ENCODE measurements at places on chromosomes 16 and 17. TPM values are rescaled to one million over a fixed set of nuclear protein-coding genes. Genes with fewer than 3 reads are reported as not detected.
A peak's percentile ranks its signal among the peaks of the same experiment; 100 is the strongest.

GRCh38 chr16:10972108-10972818 is 27.9 kb downstream of the CLEC16A start:
- H3K27me3 ChIP-seq: no peaks in the 10 kb centered on the region
- no peak for DNase-seq
- no peak overlapping the region for H3K4me3 ChIP-seq
- H3K27ac ChIP-seq: no peak overlapping the region
- peaks cover 17% of the 10 kb centered on the region for H3K4me1 ChIP-seq

- DNase-seq: no peak
- H3K27me3 ChIP-seq: peaks cover 5% of the 10 kb centered on the region
- no peak overlapping the region for H3K27ac ChIP-seq
- no peak overlapping the region for H3K4me3 ChIP-seq
- H3K4me1 ChIP-seq: no peaks in the 10 kb centered on the region
- H3K36me3 ChIP-seq: no peaks in the 10 kb centered on the region
Observed at GRCh38 chr17:36461330-36462110, 25.0 kb upstream of the ZNHIT3 start.

- H3K27me3 ChIP-seq: peaks cover 63% of the 10 kb centered on the region
- no peak for DNase-seq
- H3K36me3 ChIP-seq: no peaks in the 10 kb centered on the region
- H3K4me1 ChIP-seq: peaks cover 8% of the 10 kb centered on the region
- no peak overlapping the region for H3K4me3 ChIP-seq
- no peak overlapping the region for H3K27ac ChIP-seq
Observed at GRCh38 chr17:34155947-34156346, 99.1 kb upstream of the CCL2 start.

The FNDC8 gene
- not detected for total RNA-seq

DNA sequence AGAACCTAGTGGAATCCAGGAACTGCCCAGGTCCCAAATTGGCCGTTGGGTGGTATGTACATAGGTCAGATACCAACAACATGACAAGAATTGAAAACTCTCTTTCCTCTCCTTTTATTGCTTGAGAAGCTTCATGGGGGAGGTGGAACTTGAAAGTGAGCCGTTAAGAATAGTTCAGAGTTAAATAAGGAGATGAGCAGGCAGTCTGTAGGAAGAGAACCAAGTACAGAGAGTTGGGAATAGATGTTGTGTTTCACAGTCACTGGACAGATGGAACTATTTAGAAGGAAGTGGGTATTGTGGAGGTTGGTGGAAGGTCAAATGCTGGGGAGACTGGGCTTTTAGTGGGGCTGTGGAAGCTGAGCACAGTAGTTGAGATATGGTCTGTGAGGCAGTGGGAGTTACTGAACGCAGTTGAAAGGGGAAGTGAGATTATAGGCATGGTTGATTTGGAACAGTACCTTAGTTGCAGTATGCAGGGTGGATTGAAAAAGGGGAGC is 26.4 kb downstream of the ARHGAP44 start:
- H3K4me3 ChIP-seq: no peak overlapping the region
- H3K4me1 ChIP-seq: no peaks in the 10 kb centered on the region
- no peak for DNase-seq
- H3K27ac ChIP-seq: no peak overlapping the region
- H3K27me3 ChIP-seq: no peaks in the 10 kb centered on the region
- no peaks in the 10 kb centered on the region for H3K36me3 ChIP-seq

- no peaks in the 10 kb centered on the region for H3K4me1 ChIP-seq
- no peak overlapping the region for H3K4me3 ChIP-seq
- H3K27ac ChIP-seq: no peak overlapping the region
- H3K27me3 ChIP-seq: no peaks in the 10 kb centered on the region
- H3K36me3 ChIP-seq: no peaks in the 10 kb centered on the region
Observed at GRCh38 chr16:35841632-35842031, 2382.2 kb downstream of the TP53TG3F start.

DNA sequence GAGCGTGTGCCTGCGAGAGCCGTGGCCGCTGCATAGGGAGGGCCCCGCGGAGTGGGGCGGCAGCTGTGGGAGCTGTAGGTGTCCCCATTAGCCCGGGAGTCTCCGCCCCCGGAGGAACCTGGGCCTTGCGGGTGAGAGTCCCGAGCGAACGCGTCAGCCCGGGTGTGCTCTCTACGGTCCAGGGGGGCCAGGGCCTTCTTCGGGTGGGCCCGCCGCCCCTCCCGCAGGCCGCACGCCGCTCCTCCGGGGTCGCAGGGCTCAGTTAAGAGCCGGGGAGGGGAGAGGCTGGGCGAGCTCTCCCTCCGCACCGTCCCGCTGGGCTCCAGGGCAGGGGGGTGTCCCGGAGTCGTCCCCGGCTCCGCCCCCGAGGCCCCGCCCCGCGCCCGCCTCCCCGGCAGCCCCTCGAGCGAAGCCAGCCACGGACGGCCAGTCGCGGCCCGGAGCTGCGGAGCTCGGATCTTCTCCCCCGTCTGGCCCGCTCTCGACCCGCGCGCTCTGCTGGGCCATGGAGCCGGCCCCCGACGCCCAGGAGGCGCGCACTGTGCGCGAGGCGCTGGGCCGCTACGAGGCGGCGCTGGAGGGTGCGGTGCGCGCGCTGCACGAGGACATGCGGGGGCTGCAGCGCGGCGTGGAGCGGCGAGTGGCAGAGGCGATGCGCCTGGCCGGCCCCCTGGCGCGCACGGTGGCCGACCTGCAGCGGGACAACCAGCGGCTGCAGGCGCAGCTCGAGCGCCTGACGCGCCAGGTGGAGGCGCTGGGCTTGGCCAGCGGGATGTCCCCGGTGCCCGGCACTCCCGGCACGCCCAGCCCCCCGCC is at the start of gene SMTNL2:
TSS of gene SMTNL2 (plus strand) at position 429 of the 816 bp plus-strand sequence. CDS start at position 506, 77 bp downstream.
- DNase-seq: peak; percentile 15
- peaks cover 91% of the 10 kb centered on the region for H3K27me3 ChIP-seq
- H3K4me3 ChIP-seq: peak within 1 kb of the TSS; percentile 4
- no peaks in the 10 kb centered on the region for H3K4me1 ChIP-seq
- H3K27ac ChIP-seq: no peak within 1 kb of the TSS

DNA sequence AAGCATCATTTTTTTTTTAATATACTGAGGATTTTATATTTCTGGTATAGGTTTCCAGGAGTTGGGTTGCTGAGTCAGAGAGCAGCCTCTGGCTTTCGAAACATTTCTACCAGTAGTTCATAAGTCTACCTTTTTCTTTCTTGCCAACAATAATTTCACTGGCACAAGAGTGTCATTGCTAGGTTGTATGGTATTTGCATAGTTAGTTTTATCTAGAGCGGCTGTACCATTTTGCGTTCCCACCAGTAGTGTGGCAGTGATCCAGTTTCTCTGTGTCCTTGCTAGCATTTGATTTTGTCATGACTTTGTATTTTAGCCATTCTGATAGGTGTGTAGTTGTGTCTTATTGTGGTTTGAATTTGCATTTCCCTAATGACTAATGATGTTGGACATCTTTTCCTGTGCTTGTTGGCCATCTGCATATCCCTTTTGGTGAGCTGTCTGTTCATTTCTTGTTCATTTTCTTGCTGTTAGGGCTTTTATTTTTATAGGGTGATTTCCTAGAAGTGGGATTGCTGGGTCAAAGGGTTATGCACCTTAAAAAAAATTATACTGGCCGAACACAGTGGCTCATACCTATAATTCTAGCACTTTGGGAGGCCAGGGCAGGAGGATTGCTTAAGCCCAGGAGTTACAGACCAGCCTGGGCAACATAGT is 39.9 kb downstream of the SNX29 start:
- no peak overlapping the region for H3K27ac ChIP-seq
- H3K4me3 ChIP-seq: no peak overlapping the region
- no peaks in the 10 kb centered on the region for H3K36me3 ChIP-seq

- H3K4me3 ChIP-seq: no peak overlapping the region
- DNase-seq: no peak
- H3K27me3 ChIP-seq: no peaks in the 10 kb centered on the region
- peaks cover 3% of the 10 kb centered on the region for H3K4me1 ChIP-seq
- no peaks in the 10 kb centered on the region for H3K36me3 ChIP-seq
Observed at GRCh38 chr17:47274319-47275069, 20.9 kb downstream of the ITGB3 start.

- H3K36me3 ChIP-seq: peaks cover 24% of the 10 kb centered on the region
- DNase-seq: no peak
- peaks cover 22% of the 10 kb centered on the region for H3K4me1 ChIP-seq
Observed at GRCh38 chr17:45022655-45023339, 28.6 kb downstream of the DCAKD start.

DNA sequence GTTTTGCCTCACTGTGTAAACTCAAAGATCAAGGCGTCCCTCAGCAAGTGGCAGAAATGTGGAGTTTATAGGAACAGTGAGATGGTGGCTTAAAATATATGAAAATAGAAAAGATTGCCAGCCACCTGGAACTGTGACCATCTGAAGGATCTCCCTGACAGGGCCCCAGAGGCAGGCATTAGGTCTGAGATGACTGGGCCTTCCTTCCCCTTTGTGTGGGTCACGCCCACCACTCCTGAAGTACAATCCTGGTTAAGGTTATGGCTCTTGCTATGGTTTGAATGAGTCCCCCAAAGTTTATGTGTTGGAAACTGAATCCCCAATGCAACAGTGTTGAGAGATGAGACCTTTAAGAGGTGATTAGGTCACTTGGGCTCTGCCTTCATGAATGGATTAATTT is 6.4 kb downstream of the ST6GALNAC2 start:
- no peak overlapping the region for H3K27ac ChIP-seq
- no peak for DNase-seq
- no peak overlapping the region for H3K4me3 ChIP-seq
- peaks cover 32% of the 10 kb centered on the region for H3K27me3 ChIP-seq
- H3K36me3 ChIP-seq: no peaks in the 10 kb centered on the region

GRCh38 chr17:40610359-40610758 is 37.3 kb downstream of the SMARCE1 start:
- H3K4me1 ChIP-seq: no peaks in the 10 kb centered on the region
- no peak overlapping the region for H3K4me3 ChIP-seq
- DNase-seq: no peak
- H3K27ac ChIP-seq: no peak overlapping the region
- H3K27me3 ChIP-seq: no peaks in the 10 kb centered on the region

GRCh38 chr17:7846063-7846735 is 8.7 kb upstream of the TMEM88 start:
- no peak for DNase-seq
- H3K27me3 ChIP-seq: no peaks in the 10 kb centered on the region
- H3K4me3 ChIP-seq: no peak overlapping the region

DNA sequence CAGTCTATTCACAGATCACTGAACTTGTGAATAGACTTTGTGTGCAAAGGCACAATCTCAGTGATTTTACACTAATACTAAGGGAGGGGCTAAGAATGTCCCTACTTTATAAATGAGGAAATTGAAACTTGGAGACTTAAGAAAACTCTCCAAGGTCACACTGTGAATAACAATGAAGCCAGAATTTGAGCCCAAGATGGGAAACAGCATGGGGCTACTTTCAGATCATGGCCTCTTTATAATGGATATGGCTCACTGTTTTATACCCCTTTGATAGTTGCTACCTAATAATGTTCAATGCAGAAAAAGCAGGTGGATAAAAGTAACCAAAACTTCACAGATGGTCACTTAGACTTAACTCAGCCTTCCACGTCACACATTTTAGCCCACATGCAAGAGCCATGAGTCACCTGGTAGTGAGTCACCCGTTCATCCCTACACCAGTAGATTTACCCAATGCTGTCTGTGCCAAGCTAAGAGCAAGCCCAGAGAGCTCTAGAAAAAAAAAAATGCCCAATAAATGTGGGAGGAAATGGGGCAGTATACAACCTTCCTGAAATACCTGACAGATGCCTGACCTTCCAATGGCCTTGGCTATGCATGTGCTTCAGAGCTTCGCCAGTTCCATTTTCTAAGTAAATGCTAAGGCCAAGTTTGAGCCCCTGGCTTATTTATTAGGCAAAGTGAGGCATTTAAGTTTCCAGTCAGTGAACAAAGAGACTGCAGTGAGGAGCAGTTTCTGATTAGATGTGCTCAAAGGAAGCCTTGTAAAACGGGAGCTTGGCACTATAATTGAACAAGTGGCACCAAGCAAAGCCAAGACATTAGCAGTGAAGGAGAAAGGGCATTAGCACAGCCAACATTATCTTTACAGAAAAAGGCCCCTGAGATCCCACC is 219.7 kb downstream of the TMEM114 start:
- H3K36me3 ChIP-seq: no peaks in the 10 kb centered on the region
- H3K4me1 ChIP-seq: no peaks in the 10 kb centered on the region
- H3K4me3 ChIP-seq: no peak overlapping the region
- no peaks in the 10 kb centered on the region for H3K27me3 ChIP-seq
- DNase-seq: no peak

GRCh38 chr17:2691965-2692780 is 19.4 kb downstream of the CLUH start:
- no peak for DNase-seq
- no peak overlapping the region for H3K4me3 ChIP-seq
- H3K36me3 ChIP-seq: peaks cover 45% of the 10 kb centered on the region
- H3K4me1 ChIP-seq: peaks cover 8% of the 10 kb centered on the region

DNA sequence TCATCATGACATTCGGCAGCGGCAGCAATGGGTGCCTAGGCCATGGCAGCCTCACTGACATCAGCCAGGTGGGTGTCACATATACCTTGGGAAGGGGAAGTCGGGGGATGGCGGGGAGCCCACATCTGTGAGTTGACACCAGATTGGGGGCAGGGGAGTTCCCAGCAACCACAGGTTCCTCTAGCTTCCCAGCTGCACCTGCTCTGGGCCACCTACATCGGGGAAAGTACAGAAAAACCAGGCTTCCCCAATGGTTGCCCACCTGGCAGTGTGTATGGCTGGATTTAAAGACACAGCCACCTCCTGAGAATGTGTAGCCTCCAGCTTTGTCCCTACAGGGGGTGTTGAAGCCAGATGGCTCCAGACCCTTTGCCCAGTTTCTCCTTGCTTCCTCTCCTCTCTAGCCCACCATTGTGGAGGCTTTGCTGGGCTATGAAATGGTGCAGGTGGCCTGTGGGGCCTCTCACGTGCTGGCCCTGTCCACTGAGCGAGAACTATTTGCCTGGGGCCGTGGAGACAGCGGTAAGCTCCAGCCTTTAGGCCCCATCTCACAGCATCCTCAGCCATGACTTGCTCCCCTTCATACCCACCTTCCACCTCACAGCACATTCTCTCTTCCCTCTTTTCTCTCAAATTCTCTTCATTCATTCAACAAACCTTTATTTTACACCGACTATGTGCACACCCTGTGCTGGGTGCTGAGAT is 5.0 kb upstream of the TRAF4 start:
- peak; percentile 82 for DNase-seq
- H3K36me3 ChIP-seq: no peaks in the 10 kb centered on the region
- peaks cover 71% of the 10 kb centered on the region for H3K4me1 ChIP-seq
- peak overlapping the region; percentile 61 for H3K27ac ChIP-seq
- no peaks in the 10 kb centered on the region for H3K27me3 ChIP-seq
- H3K4me3 ChIP-seq: no peak overlapping the region

DNA sequence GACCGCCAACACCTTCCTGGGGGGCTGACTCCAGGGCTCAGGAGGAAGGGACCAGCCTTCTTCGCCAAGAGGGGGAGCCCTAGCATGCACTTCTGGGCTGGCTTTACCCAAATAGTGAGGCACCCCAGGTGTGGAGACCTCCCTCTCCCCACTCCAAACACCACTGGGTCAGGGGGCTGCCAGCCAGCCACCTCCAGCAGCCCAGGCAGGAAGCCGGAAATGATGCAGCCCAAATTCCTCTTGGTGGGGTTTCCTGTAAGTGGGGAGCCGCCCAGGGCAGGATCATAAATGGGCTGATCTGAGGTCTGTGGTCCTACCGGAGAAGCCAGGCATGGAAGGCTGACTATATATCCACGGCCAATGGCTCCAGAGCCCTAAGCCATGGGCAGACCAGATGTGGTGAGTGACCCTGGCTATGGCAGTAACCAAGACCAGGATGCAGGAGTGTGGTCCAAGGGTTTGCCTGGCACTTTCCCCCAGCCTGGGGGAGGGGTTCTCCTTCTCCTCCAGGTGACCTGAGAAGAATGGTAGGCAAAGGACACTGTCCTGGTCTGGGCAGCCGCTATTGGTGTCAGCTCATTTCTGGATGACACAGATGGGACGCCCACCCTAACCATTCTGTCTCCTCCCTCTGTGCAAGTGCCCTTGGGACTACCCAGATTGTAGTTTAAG is 4.2 kb downstream of the GIT1 start:
- DNase-seq: no peak
- peaks cover 31% of the 10 kb centered on the region for H3K4me1 ChIP-seq
- H3K27ac ChIP-seq: peak overlapping the region; percentile 56
- no peaks in the 10 kb centered on the region for H3K27me3 ChIP-seq
- H3K4me3 ChIP-seq: peak overlapping the region; percentile 5
- peaks cover 29% of the 10 kb centered on the region for H3K36me3 ChIP-seq
